ENCODE measurements at places on chromosomes 16 and 17.
A peak's percentile ranks its signal among the peaks of the same experiment; 100 is the strongest.

DNA sequence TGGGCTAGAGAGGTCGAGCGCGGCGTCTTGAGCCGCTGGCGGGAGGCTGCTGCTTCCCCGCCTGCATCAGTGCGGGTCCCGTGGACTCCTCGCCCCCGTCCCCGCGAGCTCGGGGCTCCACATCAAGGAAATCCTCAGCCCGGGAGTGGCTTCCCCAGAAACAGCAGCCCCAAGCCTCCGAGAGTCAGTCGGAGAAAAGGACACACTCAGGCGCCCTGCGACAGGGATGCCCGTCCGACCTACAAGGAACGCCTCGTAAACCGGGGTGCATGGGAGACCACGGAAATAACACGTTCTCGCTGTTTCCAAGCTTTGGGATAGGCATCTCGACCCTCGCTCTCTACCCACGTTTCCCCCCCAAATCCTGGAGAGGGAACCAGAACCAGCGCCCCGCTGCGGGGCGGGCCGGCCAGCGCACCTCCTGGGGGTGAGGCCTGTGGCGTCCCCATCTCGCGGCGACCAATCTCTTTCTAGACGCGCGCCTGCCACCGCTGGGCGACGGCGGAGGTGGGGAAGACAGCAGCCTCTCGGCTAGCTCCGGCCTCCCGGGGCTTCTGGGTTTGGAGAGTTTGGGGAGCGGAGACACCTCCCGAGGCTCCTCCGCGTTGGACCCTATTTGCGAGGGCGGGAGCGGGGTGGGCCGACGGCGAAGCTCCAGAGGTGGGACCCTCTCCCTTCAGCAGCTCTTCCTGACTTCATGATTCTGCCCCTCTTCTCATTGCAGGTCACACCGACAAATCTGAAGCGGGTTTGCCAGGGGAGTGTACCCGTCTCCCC, 759 bp upstream of the TP53I13 start:
- peak; percentile 37 for DNase-seq

DNA sequence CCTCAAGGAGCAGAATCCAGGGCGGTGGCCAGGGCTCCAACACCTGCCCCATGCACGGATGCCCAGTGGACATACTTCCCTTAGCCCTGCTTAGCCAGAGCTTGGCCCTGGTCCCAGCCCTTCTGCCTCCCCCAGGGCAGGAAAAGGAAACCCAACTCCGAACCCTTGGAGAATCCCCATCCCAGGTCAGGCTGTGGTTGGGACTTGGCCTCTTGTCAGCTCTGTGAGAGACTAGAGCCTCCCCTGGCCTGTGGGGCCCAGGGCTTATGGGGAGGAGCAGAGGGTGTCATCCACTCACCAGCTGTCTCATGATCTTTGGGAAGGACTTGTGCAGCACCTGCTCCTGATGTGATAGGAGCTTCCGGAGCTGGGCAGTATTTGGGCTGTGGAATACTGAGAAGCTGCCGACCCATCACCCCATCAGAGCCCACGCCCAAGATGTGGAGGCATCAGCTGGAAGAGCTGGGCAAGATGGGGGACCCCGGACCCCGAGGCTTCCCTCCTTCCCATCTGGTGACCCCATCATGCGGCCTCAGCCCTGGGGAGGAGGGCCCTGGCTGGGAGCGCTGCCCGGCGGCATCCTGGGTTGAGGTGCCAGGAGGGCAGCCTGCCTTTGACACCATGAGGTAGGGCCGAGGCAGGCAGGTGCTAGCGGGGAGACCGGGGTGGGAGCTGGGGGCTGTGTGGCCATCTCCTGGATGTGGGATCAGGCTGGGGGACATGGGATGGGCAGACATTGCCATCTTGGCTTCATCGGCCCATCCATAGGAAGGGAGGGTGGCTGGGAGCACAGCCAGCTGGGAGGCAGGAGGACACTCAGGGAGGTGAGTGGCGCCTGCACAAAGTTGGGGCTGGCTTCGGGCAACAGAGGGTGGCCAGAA, 45.1 kb downstream of the TNFRSF13B start:
- DNase-seq = no peak

GRCh38 chr16:17109413-17109812, 361.3 kb downstream of the XYLT1 start:
- no peak for DNase-seq

GRCh38 chr16:17370223-17370707, 100.5 kb downstream of the XYLT1 start:
- no peak for DNase-seq

- DNase-seq = no peak
Observed at GRCh38 chr17:48241770-48242497, 134.4 kb downstream of the SNX11 start.

DNA sequence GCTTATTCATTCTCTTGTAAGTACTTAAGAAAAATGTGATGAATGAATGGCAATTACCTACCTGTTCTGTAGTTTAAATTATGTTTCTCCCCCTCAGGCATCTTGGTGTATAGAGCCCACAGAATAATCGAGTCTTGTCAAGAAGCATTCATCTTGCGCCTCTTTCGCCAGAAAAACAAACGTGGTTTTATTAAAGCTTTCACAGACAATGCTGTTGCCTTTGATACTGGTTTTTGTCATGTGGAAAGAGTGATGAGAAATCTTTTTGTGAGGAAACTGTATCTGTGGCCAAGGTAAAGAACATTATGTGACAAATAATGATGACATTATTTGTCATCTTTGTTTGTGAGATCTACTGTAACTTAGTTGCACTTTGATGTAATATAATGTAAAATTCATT, 6.5 kb downstream of the ERCC4 start:
- DNase-seq = no peak

DNA sequence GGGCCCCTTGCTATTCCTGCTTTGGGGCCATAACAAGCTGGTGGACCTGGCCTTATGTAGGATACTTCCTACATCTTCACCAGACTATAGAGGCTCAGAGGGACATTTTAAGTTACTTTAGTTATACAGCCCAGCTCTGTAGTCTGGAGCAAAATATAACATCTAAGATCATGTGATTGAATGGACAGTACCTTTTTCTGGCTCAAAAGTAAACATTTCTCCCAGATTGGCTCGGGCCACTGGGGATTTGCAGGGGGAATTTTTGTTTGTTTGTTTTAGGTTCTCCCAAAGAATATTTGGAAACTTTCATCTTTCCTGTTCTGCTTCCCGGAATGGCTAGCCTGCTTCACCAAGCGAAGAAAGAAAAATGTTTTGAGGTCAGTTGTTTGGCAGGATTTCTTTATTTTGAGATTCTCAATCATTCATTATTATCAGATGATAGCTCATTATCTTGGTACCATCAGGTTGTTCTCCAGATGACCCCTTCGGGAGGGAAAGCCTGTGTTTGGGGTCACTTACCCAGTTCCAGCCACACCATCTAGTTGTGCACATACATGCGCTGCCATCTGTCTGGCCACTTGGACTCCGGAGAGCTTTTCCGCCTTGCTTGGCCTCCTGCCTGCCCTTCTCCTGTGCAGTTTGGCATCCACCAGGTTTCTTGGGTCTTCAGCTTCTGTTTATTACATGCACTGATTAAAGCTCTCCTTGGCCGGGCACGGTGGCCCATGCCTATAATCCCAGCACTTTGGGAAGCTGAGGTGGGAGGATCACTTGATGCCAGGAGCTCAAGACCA, 17.2 kb downstream of the IQCK start:
- peak; percentile 97 for DNase-seq

DNA sequence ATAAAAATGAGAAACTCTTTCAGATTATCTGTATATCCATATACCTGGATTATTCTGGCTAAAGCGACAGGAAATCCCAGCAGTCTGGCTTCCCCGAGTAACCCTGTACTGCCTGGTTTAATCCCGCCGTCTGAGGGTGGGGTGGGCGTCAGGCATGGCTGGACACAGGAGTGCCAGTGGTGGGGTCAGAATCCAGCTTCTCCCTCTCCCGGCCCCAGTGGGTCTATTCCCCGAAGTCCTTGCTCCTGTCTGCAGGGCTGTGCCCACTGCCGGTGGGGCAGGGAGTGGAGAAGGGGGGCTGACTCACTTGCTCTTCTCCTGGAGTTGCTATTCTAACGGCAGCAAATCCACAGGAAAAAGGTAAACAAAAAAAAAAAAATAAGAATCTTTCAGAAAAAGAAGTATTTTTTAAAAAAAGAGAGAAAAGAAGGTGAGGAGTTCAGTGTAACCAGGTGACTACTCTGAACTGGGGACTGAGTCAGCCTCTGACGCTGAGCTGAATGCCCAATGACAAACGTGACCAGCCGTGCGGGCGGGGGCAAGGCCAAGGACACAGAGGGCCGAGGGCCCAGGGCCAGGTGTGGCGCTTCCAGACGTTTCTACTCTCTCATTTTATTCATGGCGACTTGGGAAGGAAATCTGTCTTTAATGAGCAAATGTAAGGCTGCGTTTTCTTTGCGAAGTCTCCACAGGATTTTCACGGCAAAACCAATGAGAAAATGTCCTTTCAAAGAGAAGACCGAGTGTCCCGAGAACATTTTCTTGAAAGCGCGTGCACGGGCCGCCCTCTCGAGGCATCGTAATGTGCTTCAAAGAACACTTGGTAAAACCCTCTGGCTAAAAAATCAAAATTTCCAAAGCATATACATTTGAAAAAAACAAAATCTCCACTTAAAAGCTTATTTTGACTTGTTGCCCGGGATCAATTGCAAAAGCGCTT, 20.2 kb downstream of the FOXF1 start:
- no peak for DNase-seq

DNA sequence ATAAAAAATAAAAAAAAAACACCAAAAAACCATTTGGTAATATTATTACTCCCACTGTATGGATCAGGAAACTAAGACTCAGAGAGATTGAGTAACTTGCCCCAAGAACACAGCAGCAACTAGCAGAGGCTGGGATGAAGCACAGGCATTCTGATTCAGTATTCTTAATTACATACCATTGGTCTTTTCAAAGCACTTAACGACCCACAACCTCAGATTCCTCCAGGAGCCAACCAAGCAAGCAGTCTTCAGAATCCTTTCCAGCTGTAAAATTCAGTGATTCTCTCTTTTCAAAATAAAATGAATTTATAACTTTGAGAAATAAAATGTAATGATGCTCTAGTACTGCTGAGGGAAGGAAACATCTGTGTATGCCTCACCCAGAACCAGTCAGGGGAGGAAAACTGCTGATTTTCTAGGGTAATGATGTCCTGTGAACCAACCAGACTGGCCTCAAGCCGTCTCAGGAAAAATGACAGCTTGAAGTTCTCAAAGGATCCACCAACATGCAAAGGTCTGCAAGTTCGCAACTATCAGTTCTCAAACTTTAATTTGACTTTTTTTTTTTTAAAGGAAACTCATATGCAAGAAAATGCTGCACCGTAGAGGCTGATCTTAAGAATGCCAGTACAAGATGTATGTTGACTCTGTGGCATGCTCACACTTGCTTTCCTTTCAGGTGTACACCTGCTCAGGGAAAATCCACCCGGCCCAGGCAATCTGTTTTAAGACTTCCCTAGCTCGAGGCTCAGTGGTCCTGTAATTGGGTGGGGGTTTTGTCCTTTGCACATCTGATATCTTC, 9.0 kb downstream of the CUEDC1 start:
- DNase-seq = no peak

- no peak for DNase-seq
Observed at GRCh38 chr17:5508810-5509209, 22.4 kb downstream of the MIS12 start.

- DNase-seq = no peak
Observed at GRCh38 chr17:58590377-58590776, 75.9 kb upstream of the MTMR4 start.

DNA sequence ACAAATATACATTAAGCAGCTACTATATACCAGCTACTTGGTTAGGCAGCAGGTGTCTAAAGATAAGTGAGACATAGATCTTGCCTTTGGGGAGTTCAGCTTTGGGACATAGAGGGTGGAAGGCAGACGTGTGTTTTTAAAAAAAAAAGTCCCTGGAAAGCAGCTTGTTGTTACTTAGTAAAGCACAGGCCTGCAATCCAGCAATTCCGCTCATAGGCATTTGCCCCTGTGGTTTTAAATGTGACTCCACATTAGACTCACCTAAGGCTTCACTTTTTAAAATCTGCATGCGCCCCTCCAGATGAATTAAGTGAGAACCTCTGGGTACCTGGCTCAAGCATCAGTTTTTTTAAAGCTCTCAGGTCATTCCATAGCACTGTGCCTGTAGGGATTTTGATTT, 7.2 kb upstream of the MLYCD start:
- DNase-seq = no peak

DNA sequence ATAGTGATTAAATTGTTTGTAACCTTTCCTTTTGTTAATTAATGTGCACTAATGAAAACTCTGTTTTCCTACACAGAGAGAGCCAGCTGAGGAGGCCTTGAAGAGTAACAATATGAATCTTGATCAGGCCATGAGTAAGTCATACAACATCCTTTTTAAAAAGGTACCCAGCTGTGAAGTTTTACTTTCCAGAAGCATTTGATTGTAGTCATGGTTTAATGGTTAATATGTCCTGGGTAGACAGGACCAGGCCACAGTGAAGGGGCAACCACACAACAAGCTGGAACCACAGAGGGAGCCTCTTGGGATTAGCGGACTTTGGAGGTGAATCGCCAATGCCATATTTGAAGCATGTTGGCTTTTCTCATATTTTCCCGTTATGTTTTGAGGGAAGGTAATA, 55.6 kb downstream of the TMC6 start:
- no peak for DNase-seq

DNA sequence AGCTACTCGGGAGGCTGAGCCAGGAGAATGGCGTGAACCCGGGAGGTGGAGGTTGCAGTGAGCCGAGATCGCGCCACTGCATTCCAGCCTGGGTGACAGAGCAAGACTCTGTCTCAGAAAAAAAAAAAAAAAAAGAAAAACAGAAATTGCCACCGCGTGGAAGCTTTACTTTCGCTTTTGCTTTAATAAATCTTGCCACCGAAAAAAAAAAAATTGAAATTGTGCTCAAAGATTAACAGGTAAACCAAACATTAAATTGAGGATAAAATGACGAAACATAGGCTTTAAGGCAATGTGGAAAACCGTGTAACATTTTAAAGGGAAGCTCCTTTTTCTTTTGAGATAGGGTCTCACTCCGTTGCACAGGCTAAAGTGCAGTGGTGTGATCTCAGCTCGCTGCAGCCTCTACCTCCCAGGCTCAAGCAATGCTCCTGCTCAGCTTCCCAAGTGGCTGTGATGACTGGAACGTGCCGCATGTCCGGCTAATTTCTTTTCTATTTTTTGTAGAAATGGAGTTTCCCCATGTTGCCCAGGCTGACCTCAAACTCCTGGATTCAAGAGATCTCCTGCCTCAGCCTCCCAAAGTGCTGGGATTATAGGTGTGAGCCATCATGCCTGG, 40.1 kb downstream of the ZNF276 start:
- no peak for DNase-seq

- no peak for DNase-seq
Observed at GRCh38 chr17:16880843-16881230, 91.1 kb downstream of the TNFRSF13B start.

DNA sequence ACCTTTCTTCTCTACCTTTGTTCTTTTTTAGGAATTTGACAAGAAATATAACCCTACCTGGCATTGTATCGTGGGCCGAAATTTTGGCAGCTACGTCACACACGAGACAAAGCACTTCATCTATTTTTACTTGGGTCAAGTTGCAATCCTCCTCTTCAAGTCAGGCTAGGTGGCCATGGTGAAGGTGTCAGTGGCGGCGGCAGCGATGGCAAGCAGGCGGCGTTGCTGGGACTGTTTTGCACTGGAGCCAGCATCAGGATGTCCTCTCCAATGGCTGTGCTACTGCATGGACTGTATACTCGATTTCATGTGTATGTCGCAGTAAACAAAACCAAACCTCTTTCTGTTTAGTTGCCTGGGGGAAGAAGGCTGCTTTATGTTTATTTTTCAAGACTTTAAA, 5.9 kb downstream of the DYNLL2 start:
- DNase-seq = peak; percentile 39
